Stimulated activated CD4-positive, alpha-beta T cell treated with anti-CD3 and anti-CD28 coated beads, TNF-alpha, amount 100 ng/mL, for 24 hours (primary cell): ENCODE measurements at places on chromosomes 6 and 20.

- no peak for DNase-seq
These were observed 262.4 kb upstream of the SUPT3H start for GRCh38 chr6:45640081-45640491.

- no peak for DNase-seq
These were observed 1.4 kb upstream of the SRXN1 start for GRCh38 chr20:654417-654750.

- DNase-seq, result no peak
These were observed 127.9 kb downstream of the SLC23A2 start for GRCh38 chr20:4873396-4873795.

- no peak for DNase-seq
These were observed 21.7 kb downstream of the OR2B6 start for GRCh38 chr6:27978705-27979104.

GRCh38 chr6:150194195-150194594 is 51.4 kb downstream of the PPP1R14C start:
- DNase-seq, result no peak

GRCh38 chr20:31560746-31561598 is 44.1 kb upstream of the ID1 start:
- no peak for DNase-seq

DNA sequence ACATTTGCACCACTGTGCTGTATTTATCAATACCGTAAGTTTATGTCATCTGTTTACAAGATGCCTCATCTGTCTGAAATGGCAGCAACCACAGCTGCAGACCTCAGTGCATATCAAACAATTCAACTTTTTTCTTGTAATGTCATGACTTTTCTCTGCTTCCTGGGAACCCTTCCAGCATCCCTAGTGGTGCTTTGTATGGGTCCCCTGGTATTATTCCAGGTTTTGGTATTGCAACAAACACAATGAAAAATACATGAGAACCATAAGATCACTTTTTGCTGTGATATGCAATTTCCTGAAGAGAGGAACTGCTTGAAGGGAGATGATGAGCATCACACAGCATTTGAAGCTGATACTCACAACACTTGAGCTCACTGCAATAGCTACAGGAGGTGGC is 12.0 kb upstream of the TXNDC5 start:
- no peak for DNase-seq

DNA sequence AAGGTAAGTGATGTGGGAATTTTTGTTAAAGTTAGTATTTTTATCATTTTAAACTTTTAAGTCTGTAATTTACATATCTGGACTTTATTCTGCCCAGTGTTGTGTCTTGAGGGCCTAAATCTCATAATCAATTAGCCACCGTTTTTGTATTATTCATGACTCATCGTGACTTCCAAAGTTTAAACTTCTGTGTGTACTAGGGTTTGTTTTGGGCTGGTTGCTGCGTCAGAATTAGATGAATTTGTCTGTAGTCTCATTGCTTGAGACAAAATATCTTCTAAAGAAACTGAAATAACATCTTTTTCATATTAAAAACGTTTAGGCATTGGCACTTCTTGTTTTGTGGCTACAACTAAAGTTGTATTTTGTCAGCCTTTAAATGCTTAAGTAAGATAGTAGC is 41.3 kb downstream of the CDYL start:
- no peak for DNase-seq

DNA sequence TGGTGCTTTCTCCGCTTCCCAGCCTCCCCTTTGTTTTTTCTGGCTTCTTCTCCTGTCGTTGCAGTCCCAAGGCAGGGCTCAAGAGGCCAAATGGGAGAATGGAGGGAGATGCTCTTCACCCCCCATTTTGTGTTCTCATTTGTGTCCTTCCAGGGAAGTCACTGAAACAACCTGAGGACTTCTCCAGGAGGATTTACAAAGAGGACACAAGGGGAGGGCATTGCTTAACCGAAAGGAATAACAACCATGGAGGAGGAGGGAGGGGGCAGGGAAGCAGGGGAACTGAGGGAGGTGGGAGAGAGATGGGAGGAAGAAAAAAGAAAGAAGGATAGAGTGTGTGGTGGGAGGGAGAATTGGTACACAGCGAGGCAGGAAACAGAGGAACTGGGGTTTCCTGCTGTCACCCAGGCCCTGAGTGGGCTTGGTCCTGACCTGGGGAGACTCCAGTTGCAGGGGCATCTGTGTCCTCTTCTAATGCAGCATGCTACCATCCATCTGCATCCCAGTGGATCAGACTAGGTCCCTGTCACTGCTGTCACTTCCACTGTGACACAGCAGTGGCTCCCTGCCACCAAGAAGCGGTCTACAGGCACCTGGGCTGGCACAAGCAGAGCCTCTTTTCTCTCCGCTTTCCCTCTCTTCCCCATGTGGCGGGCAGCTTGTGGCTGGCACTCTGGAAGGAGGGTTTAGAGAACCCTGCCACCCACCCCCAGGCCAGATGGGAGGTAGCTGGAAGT is 17.1 kb upstream of the MLN start:
- DNase-seq, result no peak

- no peak for DNase-seq
These were observed 180.9 kb downstream of the FUT9 start for GRCh38 chr6:96196633-96197032.

DNA sequence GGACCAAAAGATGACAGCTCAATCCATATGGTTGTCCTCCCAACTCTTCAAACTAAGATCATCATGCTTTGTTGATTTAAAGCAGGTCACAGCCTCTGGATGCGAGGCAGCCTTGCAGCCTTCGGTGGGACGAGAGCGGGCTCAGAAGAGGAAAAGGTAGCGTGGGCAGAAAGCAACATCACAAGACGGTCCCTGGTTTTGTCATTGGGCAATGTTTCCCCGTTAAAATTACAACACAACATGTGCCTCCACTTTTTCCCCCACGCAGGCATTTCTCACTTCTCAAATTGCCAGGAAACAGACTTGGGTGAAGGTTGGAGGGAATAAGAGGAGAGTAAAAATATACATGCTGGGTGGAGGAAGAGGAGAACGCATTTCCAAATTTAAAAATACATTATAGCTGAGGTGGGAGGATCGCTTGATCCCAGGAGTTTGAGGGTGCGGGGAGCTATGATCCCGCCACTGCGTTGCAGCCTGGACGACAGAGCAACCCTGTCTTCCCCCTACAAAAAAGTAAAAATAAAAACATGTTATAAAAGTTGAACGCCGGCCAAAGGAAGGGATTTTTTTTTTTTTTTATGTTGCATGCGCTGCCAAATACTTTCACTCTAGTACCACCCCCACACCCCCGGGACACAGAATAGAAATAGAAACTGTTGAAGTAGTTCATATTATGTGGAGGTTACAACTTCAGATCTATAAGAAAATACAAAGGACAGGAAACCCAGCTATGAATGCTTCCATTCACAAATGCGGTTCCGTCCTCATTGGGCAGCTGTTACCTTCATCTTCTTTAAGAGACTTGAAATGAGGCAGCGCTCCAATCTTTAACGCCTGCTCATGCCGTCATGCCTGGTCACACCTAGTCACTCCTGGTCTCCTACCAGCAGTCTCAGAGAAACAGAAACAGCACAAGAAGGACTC is 13.9 kb upstream of the NAA20 start:
- peak; percentile 18 for DNase-seq

GRCh38 chr20:8335495-8336195 is 203.6 kb downstream of the PLCB1 start:
- DNase-seq, result no peak

GRCh38 chr6:66429210-66429609 is 722.2 kb upstream of the EYS start:
- DNase-seq, result no peak

DNA sequence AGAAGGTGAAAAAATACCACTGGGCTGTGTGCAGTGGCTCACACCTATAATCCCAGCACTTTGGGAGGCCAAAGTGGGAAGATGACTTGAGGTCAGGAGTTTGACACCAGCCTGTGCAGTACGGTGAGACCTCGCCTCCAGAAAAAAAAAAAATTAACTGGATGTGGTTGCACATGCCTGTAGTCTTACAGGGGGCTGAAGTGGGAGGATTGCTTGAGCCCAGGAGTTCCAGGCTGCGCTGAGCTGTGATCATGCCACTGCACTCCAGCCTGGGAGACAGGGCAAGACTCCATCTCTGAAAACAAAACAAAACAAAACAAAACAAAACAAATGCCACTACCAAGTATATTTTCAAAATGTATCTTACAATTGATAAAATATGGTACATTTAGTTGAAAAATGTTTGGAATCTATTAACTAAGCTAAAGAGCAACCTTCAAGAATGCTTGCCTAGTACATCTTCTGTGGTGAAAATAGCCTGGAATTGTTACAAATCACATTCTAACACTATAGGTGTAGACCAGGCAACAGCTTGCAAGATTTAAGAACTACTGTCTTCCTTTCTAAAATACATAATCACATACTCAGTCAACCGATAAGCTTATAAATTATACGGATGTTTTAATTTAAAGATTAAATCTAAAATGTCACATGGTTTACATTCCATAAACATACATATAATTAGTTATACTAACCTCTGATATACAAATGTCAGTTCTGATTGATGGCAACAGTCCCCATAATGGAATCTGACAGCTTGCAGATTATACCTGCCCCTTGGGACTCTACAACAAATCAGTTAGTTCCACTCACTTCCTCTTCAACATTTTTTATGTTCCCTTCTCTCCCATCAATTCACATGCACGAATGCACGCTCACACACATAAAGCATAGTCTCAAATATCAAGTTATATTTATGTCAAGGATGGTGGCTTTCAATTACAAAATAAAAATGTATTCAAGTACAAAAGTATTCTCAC is 150.8 kb downstream of the ASCC3 start:
- DNase-seq, result no peak

- no peak for DNase-seq
These were observed 177.4 kb upstream of the SGK1 start for GRCh38 chr6:134495203-134495889.

DNA sequence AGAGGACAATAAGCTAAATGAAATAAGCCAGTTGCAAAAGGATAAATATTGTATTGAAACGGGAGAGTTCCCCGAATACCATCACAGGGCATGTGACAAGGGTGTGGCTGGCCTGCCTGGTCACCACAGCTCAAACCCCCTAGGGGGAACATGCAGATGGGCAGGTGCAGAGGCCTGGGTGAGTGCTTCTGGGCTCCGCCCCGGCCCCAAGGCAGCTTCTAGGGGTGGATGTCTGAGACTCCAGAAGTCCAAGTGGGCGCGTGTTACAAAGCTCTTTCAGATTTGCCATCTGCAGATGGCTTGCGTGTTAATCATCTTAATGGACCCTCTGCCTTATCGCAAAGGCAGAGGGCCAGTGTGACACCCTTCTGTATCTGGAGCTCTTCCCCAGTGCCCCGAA is 559.2 kb upstream of the IMPG1 start:
- no peak for DNase-seq

DNA sequence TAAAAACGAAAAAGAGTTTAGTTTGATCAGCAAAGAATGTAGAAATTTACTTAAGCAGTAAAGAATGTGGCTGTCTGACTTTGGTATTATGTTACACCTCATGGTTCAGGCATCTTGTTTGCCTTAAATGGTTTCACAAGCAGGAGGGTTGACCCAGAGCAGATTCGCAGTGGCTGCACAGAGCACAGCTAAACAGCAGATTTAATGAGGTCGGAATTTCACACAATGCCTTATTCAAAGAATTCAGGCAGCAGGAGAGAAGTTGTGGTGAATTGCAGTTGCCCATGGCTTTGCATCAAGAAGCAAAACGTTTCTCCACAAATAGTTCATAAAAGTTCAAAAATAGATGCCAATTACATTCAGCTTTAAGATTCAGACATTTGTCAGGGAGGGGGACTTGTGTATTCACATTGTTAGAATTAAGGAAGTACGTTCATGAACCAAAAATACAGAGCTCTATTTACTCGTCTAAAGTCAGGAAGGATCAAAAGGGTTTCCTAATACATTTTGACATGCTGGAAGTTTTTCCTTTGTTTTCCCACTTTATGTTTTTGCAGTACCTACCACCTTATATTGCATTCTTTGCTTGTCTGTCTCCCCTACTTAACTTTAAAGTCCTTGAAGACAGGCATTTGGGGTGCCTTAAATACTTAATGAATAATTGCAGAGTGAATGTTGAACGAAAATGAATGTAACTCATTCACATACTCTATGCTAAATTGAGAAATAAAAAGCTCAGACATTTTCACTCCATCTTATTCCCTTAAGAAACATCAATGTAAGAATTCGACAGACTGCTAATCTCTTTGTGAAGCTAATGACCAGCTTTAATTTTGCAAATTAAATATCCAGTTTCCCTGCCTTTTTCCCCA is 1163.6 kb upstream of the CITED2 start:
- no peak for DNase-seq

- no peak for DNase-seq
These were observed 114.9 kb upstream of the BTN3A2 start for GRCh38 chr6:26249957-26250697.

DNA sequence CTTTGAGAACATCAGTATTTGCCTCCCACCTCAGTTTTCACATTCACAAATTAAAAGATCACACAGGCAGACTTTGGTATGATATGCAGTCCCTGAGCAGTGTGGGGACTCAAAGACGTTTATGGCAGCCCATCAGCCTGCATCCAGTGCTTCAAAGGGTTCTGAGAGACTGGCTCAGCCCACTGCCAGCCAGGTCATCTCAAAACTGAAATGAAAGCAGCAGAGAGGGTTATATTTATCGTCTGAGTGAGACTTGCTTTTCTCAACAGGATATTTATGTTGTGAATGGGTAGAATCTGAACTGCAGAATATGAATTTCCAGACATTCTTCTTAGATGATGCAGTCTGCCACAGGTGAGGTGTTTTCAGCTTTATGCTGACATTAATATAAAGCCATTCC is 159.8 kb downstream of the NRN1 start:
- DNase-seq, result no peak

DNA sequence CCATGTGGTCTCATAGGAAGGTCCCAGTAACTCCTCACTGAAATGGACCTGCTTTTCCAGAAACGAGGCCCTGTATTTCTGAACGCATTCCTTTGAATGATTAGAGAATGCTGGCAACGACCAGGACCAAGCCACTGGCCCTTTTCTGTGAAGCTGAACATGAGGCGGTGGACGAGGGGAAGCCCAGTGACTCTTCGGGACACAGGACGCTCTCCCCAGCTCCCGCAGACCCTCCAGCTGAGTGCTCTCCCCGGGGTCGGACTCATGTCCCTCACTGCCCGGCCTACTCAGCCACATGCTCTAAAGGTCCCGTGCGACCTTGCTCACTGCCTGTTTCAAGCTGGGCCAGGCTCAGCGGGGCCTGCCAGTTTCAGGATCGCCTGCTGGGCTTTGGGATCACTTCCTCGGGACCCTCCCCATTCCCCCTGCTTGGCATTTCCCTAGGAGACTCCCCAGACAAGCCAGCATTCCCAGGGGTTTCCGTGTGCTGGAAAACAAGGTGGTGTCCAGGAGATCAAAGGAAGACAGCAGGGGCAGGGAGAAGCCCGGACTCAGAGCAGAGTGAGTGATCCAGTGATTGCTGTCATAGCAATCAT is 2.6 kb upstream of the CST9 start:
- DNase-seq, result no peak
